ENCODE measurements at places on chromosomes 1 and 21. TPM values are rescaled to one million over a fixed set of nuclear protein-coding genes. Genes with fewer than 3 reads are reported as not detected.

The MAP3K21 gene
- 3.1 TPM for total RNA-seq

DNA sequence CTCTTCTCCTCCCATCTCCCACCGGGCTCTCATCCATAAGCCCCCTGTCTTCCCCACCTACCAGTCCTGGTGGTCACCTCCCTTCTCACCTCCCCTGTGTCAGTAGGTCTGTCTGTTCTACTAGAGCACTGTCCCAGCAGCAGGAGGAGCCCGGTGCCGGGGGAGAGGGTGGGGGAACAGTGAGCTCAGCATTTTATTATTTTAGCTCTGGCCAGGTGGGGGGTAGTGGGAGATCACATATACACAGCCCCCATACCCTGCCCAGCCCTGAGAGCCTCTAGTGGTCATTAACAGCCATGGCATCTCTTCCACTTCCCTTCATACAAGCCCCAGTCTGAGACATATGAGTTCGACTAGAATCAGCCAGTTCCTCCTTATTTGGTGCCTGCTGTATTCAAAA, at the start of gene TMOD4:
Gene TMOD4, minus strand, starts transcription at position 119 of the 400 bp plus-strand sequence. CDS start 1,106 bp downstream, outside the sequence.
- DNase-seq, result no peak
- 0 out of 2 replicates have a peak, but pooled peaks cover 3% of the 10 kb centered on the region for H3K36me3 ChIP-seq
- no peaks in the 10 kb centered on the region for H3K27me3 ChIP-seq
- H3K4me3 ChIP-seq, result no peak within 1 kb of the TSS

The TSPEAR gene
- not detected for total RNA-seq

DNA sequence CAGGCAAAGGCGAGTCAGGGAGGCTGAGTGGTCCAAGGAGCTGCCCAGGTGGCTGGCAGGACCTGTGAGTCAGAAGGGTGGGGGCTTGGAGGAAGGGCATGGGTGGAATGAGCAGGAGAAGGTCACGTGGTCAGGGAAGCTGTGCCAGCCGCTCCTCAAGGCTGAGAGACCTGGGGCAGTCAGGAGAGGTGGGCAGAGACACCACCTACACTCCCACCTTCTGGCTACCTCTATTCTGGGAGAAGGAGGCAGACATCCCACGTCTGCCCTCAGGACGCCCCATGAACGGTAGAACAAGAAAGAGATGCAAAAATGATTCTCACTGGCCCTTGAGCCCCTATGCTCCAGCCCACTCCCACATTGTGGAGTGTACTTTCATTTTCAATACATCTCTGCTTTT, 151.8 kb upstream of the RAB4A start:
- no peaks in the 10 kb centered on the region for H3K4me1 ChIP-seq
- H3K4me3 ChIP-seq, result no peak overlapping the region
- no peak overlapping the region for H3K27ac ChIP-seq
- H3K36me3 ChIP-seq, result no peaks in the 10 kb centered on the region
- no peaks in the 10 kb centered on the region for H3K27me3 ChIP-seq
- no peak for DNase-seq

The MYOG gene
- total RNA-seq, result not detected

GRCh38 chr1:242468784-242469183, 55.7 kb downstream of the PLD5 start:
- no peak overlapping the region for H3K4me3 ChIP-seq
- H3K36me3 ChIP-seq, result no peaks in the 10 kb centered on the region
- H3K27ac ChIP-seq, result no peak overlapping the region
- no peaks in the 10 kb centered on the region for H3K4me1 ChIP-seq
- no peak for DNase-seq

GRCh38 chr1:210624722-210625121, 296.0 kb downstream of the HHAT start:
- H3K4me1 ChIP-seq, result no peaks in the 10 kb centered on the region
- H3K27ac ChIP-seq, result no peak overlapping the region
- H3K4me3 ChIP-seq, result no peak overlapping the region
- no peaks in the 10 kb centered on the region for H3K36me3 ChIP-seq
- H3K27me3 ChIP-seq, result no peaks in the 10 kb centered on the region

The TNNT2 gene
- total RNA-seq, result not detected

All from Panc1 (cell line).